Cerebellum (tissue), 4 donors: ENCODE measurements at places on chromosomes 16 and 17.

- no peak for DNase-seq
Observed at GRCh38 chr17:703081-703875, 11.4 kb downstream of the VPS53 start.

DNA sequence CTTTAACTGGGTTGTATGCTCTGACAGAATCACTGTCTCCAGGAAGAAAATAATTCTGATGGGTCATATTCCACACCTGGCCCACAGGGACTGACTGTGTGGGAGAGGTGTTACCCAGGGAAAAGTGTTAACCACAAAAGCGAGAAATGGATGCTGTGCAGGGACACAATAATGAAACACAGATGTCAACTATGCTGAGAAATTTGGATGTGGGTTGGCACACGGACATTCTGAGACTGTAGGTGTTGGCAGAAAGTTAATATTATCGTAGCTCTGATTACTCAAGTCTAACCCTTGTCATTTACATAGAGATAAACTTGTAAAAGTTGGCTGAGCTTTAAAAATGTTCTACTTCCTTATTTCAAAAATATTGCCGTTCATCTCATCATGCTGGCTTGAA is 19.6 kb downstream of the TMC5 start:
- DNase-seq = no peak

DNA sequence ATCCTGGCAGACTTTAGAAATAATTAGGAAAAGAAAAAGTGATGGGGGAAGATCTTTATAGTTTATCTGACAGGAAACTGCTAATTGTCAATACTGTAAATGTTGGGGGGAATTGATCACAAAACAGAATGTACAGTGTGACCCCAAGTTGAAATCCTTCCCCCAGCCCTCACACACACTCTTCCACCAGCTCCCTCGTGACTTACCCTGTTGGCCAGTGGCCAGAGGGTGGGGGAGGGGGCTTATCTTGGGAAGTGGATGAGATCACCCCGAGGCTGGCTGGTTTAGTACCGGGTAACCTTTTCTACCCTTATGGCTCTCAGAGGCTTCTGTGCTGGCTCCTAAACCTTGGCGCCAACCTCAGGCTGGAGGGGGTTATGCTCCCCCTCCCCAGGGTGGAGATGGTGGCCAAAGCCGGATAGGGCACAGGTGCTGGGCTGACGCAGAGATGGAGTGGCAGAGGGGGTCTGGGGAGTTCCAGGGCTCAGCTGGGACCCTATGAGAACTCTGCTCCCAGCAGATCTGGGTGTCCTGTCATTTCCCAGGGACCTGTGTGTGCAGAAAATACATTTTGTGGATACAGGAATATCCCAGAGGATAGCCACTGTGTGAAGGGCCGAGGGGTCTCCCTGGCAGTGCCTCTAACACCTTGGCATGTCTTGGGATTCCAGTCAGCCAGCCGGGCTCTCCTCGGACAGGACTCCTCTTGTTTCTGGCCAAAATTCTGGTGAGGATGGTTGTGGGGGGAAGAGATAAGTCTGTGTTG is 18.6 kb downstream of the CDH16 start:
- DNase-seq = no peak

DNA sequence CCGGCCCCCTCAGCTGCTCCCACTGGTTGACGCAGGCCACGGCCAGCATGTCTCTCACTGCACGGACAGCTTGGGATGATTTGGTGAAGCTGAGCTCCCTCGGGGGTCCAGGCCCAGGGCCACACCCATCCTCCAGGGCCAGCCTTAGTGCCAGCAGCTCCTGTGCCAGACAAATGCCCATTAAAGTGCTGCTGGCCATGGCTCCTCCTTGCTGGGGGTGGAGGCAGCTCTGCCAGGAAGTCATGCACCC is 2.5 kb downstream of the TRIM47 start:
- no peak for DNase-seq

DNA sequence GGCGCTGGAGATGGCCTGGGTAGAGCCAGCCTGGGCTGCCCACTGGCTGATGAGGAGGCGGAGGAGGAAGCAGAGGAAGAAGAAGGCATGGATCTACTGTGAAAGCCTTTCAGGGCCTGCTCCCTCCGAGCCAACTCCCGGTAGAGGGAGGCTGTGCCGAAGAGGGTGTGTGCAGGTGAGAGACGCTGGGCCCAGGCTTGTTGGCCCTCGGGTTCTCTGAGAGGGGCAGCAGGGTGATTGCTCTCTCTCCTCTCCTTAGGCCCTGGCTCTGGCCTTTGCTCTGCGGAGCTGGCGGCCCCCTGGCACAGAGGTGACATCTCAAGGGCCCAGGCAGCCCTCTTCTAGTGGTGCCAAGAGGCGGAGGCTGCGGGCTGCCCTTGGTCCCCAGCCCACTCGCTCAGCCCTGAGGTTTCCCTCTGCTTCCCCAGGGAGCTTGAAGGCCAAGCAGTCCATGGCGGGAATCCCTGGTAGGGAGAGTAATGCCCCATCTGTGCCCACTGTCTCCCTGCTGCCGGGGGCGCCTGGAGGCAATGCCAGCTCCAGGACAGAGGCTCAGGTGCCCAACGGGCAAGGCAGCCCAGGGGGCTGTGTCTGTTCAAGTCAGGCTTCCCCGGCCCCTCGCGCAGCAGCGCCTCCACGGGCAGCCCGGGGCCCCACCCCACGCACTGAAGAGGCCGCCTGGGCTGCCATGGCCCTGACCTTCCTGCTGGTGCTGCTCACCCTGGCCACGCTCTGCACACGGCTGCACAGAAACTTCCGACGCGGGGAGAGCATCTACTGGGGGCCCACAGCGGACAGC is 3.6 kb downstream of the TP53I13 start:
- DNase-seq = no peak

DNA sequence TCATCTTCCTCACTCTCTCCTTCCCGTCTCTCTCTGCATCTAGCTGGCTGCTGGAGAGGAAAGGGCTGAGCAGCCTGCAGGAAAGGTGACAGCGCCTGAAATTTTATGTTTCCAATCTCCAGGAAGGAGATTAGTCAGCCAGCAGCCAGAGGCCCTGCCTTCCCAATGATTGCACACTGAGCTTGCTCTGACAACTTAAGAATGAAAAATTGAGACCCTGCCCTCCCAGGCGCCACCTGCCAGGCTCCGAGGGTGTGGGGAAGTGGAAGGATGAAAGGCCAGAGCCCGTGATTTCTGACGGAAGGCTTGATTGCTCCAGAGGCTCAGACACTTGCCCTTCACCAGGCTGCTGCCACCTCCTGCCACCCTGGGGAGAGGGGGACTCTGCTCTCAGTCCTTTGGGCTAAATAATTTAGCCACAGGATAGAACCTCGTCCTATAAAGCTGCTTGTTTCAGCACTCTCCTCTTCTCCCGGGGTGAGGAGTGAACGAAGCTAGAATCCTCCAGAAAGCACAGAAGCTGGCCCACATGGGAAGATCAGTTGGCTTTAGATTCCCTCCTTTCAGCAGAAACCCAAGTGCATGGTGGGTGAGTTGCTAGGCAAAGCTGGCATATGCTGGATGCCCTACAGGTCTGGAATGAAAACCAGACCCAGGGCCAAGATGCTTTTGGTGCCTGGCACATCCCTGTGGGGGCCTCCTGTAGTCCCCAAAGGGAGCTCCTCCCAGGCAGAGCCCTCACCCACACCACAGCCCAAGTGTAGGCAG is 33.5 kb downstream of the GRIN2C start:
- no peak for DNase-seq

DNA sequence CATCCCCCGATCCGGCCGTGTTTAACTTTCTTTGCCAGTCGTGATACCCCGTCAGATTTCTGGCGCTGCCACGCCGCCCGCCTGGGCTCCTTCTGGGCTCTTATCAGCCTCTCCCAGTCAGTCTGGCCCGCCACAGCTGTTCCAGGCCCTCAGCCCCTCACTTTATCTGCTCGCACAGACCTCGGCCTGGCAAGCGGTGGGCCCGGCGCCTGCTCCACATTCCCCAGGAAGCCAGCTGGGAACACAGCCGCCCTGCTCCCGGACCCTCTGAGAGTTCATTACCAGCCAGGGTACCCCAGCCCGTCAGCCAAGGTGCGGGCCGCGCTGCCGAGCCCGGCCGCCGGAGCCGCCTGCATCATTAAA is 157.5 kb downstream of the ZNF423 start:
- no peak for DNase-seq

DNA sequence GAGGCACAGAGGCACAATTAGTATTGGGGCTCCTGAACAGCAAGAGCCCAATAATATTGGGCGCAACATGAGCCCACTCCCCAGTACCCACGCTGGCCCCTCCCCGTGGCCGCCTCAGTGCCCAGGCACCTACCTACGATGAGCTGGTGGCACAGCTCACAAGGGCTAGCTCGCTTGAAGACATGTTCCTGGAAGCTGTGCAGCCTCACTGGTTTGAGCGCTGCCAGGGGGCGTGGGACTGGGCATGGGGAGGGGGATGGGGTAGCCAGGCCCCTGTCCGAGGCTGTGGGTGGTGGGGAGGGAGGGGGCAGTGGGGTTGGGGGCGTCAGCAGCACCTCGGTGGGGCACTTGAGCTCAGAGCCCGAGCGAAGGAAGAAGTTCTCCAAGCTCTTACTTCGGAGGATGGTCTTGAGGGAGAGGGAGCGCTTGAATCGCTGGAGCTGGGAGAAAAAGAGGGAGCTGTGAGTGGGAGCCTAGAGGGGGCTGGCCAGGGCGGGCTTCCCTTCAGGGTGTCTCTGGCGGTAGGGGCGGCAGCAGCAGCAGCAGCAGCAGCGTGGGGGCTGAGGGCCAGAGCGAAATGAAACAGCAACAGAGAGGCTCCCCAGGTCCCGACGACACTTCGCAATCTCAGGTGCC is 7.9 kb downstream of the STAC2 start:
- DNase-seq = no peak

- no peak for DNase-seq
Observed at GRCh38 chr17:31700973-31701372, 158.1 kb downstream of the COPRS start.

DNA sequence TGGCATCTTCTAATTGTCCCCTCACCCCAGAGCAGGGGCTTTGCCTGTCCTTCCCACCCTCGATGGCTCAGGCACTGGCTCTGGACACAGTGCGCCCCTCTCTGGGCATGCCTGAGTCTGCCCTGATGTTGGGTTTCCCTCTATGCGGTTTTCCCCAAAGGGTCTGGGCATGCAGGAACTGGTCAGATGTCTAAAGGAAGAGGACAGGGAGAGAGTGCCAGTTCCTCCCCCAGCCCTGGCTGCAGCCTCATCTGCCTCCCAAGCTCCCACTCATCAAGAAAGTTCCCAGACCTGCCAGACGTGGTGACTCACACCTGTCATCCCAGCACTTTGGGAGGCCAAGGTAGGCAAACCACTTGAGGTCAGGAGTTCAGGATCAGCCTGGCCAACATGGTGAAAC is 41.3 kb upstream of the PABPN1L start:
- DNase-seq = no peak

DNA sequence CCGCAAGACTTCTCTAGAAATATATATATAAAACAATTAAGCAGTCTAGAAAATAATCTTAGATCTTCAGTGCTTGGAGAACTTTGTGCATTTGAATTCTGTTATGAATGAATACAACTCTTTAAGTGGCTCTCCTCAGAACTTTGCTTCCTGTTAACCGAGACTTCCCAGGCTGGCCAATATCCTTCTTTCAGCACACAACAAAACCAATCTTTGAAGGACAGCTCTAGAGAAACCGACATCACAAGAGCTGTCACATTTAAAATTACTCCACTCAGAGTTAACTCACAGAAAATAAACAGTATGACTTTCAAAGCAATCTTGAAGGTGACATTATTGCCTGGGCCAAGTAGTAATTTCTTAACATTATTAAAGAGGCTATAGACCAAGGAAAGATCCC is 49.7 kb upstream of the ITGA2B start:
- no peak for DNase-seq

DNA sequence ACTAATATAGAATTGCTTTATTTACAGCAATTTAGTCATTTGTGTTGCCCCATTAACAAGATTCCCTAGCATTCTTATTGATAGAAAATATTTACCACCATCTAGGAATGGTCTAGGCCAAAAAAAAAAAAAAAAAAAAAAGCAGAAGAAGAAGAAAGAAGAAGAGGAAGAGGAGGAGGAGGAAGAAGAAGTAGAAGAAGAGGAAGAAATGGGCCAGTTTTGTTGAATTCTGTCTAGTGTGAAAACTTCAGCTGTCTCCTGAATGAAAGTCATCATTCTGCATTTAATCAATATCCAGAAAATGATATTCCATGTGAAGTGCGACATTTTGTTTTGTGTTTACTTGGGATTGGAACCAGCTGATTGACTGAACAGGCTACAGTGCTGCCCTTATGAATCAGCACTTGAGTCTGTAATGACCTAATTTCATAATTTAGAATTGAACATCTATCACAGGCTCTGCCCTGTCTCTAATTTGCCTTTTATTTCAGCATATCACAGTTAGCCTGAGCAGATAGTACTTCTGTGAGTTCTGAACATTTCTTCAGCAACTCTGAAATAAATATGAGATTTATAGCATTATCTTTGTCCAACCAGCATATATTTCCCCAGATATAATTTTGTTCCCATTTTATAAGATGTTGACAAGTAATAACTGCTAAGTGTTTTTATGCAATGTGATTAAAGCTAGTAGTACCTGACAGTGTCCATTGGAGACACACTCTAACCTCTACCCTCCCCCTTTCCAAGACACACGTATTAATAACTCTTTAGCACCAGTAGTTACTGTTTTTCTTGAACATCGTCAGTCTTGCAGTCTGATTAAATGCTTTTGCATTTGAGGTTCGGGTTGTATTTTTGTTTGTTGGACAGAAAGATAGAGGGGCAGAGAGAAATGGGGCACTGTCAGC is 5.9 kb downstream of the ANKFN1 start:
- DNase-seq = no peak

- no peak for DNase-seq
Observed at GRCh38 chr16:59463776-59464175, 729.7 kb upstream of the GOT2 start.

DNA sequence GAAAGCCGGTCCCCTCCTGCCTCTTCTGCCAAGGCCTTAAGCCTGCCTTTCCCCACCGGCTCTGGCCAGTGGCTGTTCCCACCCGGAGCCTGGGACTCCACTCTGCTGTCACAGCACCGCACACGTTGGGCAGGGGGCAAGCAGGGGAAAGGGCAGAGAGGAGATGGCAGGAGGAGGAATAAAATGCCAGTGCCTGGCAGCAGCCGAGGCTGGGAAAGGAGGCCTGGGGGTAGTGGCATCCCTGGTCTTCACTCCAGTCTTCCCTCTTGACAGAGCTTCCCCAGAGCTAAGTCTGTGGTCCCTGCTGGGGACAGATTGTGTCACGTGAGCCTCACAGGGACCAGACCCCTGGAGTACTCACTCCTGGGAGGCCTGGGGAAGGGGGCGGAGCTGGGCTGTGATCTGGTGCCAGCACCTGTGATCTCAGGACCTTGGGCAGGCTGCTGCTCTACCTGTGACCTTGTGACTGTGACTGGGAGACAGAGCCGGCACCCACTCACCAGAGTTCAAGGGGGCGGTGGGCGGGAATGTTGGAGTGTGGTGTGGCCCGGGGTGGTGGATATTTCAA is 97.2 kb upstream of the GSE1 start:
- DNase-seq = no peak
